ENCODE measurements at places on chromosomes 16 and 17.

GRCh38 chr16:82177555-82177954, 7.5 kb upstream of the MPHOSPH6 start:
- DNase-seq = no peak

GRCh38 chr17:11671126-11671525, 72.9 kb downstream of the DNAH9 start:
- DNase-seq = no peak

GRCh38 chr17:63841350-63842172, 924 bp downstream of the SMARCD2 start:
- no peak for DNase-seq

- DNase-seq = no peak
These were observed 16.5 kb downstream of the NMT1 start for GRCh38 chr17:45077643-45078042.

DNA sequence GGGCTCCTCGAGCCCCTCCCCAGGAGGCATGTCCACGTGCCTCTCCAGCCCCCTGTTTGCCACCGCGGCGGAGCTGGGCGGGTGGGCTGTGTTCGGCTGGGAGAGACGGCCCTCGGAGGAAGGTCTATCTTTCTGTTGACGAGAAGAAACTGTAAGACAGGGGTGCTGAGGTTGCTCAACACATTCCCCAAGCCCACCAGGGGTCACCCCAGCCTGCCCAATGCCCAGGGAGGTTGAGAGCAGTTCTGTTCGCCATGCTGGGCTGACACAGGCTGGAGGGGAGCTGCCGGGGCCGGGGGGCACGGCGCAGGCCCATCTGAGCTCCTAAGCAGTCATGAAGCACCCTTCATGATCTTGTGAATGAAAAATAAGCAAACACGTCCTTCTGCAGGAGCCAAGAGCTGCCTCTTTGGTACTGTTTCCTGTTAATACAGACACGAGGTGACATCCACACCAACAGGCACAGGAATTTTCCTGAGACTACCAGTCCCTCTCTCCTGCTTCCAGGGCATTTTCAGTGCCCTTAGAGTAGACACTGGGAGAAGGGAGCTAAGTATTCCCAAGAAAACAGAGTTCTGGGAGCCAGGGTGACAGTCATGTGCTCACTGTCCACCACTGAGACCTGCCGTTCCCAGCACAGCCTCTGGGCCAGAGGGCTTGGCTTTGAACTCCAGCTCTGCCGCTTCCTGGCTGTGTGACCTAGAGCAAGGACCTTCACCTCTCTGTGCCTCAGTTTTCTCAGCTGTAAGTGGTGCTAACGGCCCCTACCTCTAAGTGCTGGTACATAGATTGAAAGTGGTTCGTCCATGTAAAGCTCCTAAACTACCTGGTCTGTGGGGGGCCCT, 9.2 kb downstream of the UBALD2 start:
- no peak for DNase-seq

- DNase-seq = no peak
These were observed 25.3 kb upstream of the PYY start for GRCh38 chr17:43979011-43979410.

- DNase-seq = no peak
These were observed 48.7 kb downstream of the DNAH17 start for GRCh38 chr17:78528541-78528940.

DNA sequence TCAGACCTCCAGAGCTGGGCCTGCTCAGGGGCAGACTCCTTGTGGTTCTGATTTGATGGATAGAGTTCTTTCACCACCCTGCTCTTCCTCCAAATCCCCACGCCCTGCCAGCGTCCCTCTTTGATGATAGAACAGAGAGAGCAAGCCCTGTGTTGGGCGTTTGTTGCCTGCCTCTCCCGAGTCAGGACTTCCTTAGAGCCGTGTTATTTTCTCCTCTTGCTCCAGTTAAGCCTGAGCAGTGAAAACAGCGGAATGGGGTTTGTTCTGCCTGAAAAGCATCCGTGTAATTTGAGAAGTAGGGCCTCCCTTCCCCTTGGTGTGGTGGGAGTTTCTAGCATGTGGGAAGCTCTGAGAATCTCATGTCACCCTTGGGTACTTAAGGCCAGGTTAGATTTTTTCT, 22.1 kb downstream of the TMEM94 start:
- DNase-seq = no peak

DNA sequence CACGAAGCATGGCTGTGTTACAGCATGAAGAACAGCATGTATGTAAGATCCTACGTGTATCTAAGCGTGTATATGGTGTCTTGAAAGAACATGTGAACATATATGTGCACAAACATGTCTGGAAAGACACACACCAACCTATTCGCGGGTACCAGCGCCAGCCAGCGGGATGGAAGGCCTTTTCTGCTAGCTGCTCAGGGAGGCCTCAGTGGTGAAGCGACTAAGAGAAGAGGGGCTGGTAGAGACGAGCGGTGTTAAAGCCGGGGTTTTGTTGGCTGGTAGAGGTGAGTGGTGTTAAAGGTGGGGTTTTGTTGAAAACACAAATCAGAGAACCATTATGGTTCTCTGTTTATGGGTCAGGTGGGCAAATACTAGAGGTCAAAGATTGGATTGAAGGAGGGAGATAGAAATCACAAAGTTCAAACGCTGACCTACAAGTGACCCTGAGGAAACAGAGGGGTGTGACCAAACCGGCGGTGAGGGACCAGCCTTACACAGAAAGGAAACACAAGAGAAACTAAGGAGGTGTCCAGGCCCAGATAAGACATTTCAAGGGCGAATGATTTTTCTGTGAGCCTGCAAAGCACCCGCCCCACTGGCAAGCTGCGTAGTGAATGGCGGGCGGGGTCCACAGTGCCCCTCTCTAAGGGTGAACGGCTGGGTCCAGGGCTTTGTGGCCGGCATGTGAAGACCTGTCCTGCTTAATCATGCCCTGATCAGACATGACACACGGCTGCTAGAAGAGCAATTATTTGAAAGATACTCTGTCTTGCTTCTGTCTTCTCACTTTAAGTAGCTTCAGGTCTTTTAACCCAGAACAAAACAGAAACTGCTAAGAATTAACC, 8.1 kb downstream of the ZCCHC14 start:
- DNase-seq = no peak

GRCh38 chr17:10018461-10018891, 113.4 kb upstream of the RCVRN start:
- DNase-seq = no peak

DNA sequence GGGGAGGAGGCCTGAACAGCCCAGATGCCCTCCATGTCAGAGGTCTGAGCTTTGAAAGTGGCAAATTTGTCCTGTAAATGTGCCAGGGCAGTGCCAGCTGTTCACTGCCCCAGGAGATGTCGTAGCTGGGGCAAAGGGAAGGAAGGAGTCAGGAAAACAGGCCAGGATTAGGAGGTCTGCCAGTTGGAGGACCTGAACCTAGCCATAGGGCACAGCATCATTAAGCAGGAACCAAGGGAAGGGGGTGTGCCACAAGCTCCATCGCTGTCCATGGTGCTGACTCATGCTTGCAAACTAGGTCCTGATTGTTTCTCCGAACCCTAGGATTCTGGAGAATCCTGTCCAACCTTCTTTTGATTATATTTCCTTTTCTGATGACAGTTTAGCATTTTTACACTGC, 124.2 kb downstream of the TMEM132E start:
- DNase-seq = no peak

- no peak for DNase-seq
These were observed 26.6 kb downstream of the TPSD1 start for GRCh38 chr16:1282324-1282973.

GRCh38 chr17:68766640-68767039, 165.5 kb upstream of the FAM20A start:
- DNase-seq = no peak

GRCh38 chr17:75588596-75589011, 1.0 kb downstream of the MYO15B start:
- DNase-seq = no peak

GRCh38 chr17:65756760-65757159, 195.3 kb upstream of the AXIN2 start:
- DNase-seq = no peak

- no peak for DNase-seq
These were observed 92.8 kb upstream of the PMFBP1 start for GRCh38 chr16:72264771-72265170.

GRCh38 chr16:610513-611381, 20.0 kb upstream of the WFIKKN1 start:
- peak; percentile 28 for DNase-seq

GRCh38 chr17:54620399-54620978, 280.2 kb upstream of the TOM1L1 start:
- no peak for DNase-seq

- DNase-seq = no peak
These were observed 14.1 kb downstream of the PKD1L3 start for GRCh38 chr16:71986131-71986530.

- no peak for DNase-seq
These were observed 11.6 kb downstream of the AKAP1 start for GRCh38 chr17:57096472-57097202.

- DNase-seq = no peak
These were observed 77.3 kb downstream of the USP22 start for GRCh38 chr17:20965492-20965891.

DNA sequence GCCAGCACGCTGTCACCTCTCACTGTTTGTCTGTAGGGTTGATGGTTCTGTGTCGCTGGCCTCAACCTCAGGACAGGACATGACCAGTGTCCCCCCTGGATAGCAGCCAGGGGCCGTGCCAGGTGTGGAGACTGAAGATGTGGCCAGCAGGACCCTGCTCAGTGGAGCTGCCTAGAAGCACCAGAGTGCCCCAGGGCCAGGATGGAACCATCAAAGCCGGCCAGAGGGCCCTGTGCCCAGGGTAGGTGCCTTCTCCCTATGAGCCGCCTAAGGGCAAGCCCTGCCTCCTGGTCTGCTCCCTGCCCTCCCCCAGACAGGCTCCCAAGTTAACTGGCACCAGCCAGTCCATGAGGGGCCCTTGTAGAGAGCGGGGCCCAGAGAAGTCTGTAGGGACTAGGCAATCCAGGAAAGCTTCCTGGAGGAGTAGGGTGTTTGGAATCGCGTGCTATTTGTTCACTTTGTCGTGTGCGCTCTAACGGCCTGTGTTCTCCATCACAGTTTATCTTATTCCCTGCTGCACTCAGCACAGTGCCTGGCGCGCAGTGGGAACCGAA, 546 bp upstream of the NDUFB10 start:
- no peak for DNase-seq

- DNase-seq = no peak
These were observed 8.2 kb downstream of the ZNF689 start for GRCh38 chr16:30601966-30602365.

GRCh38 chr17:62892870-62893338, 73.1 kb upstream of the TANC2 start:
- DNase-seq = peak; percentile 2

GRCh38 chr16:83400234-83400633, 407.5 kb upstream of the HSBP1 start:
- no peak for DNase-seq

DNA sequence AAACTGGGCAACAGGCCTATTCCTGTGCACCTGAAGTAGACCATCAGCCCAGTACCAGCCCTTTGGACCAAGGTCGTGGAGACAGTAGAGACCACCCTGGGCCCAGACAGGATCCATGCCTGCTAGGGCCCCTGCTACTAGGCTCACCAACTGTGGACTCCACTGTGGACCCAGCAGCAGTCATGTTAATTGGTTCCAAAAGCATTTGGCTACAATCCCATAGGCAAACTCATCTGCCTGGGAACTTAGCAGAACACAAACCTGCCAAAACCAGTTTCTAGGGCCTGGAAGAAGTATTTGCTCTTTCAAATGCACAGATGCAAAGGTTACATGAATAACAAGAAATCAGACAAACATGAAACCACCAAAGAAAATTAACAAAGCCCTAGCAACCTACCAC, 53.1 kb downstream of the ACSM2A start:
- no peak for DNase-seq

GRCh38 chr17:61411261-61412142, 11.9 kb downstream of the TBX2 start:
- no peak for DNase-seq

GRCh38 chr16:54932021-54932660, 1.5 kb downstream of the IRX5 start:
- DNase-seq = no peak

- no peak for DNase-seq
These were observed 242.4 kb downstream of the C16orf95 start for GRCh38 chr16:87074641-87075318.

- peak; percentile 17 for DNase-seq
These were observed 2.6 kb upstream of the GRIN2C start for GRCh38 chr17:74862108-74862901.

DNA sequence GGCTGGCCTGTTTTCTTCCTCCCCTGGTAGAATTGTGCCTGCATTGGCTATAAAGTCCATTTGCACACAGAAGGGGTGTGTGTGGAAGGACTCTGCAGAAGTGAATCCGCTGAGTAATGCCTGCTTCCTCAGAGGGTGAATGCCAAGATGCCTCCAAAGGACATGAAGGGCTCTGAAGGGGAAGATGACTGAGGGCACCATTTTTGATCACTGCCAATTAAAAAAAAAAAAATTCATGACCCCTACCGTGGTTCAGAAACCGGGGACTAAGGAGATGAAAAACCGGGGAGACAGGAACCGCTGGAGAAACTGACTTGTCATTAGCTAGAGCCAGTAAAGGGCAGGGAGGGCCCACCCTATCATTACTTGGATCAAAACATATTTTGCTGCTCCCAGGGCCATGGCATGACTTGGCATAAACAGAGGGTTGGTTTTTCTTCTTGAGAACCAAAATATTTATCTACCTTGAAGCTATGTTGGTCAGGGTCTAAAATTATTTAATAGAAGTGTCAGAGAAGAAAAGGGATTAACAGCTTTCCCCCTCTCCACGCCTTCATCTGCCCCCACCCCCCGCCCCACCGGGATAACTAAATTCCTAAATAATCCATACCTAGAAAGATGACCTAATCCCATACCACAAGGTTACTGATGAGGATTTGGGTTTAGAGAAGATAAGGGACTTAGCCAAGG, 3.6 kb upstream of the USP7 start:
- DNase-seq = no peak

DNA sequence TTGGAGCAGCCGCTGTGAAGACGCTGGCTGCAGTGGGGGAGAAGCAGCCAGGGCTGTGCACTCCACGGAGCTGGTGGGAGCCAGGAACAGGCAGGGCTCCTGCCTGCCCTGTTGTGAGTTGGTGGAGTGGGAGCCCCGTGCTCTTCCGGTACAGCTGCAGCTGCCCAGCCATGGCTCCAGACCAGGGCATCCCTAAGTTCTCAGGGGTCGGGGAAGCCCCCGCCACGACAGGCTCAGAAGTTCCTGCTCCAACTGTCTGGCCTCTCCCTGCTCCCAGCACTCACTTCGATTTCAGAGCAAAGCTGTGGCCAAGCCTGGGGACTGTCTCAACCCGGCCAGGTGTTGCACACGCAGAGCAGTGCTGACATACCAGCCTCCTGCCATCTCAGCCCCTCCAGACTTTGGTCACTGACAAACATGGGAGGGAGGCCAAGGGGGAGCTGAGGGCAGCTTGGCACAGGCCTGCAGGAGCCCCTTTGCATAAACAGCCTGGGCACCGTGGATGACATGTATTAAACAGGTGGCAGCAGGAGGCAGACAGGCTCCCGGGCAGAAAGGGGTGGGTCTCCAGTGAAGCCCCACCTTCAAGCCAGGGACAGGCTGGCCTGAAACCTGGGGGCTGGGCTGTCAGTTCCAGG, 13.9 kb upstream of the KDM8 start:
- no peak for DNase-seq

GRCh38 chr16:86930001-86930400, 351.7 kb downstream of the FOXL1 start:
- DNase-seq = no peak
